D341Med (cell line): ENCODE measurements at places on chromosomes 1 and 21.

- no peak for DNase-seq
Measured at GRCh38 chr1:56915960-56916359, 49.9 kb downstream of the C8B start.

- no peak for DNase-seq
Measured at GRCh38 chr1:8844501-8845006, 27.1 kb upstream of the RERE start.

DNA sequence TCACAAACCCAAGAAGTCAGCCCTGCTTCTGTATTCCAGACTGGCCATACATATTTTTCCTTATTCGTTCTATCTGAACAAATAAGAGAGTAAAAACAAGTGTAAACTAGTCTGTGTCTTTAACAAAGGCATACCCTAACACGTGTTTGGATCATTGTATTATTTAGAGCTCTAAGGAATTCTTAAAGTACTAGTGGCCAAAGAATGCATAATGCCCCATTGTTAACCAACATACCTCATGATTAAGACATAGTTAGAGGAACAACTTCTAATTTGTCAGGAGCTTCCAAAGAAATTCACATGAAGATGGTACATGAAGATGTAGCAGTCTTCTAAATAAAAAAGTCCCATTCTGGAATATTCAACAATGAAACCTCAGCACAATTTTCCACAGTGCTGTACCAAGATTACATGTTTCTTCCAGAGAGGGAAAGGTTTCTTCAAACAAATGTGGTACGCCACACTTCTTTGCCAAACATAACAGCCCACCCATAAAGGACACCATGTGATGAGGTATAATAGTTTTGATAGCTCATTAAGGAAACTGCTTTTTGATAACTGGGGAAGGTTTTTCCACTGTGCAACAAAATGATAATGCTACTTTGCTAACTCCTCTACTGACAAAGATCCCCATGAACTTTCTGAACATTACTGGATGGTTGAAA, 5.0 kb downstream of the PALMD start:
- DNase-seq = no peak

DNA sequence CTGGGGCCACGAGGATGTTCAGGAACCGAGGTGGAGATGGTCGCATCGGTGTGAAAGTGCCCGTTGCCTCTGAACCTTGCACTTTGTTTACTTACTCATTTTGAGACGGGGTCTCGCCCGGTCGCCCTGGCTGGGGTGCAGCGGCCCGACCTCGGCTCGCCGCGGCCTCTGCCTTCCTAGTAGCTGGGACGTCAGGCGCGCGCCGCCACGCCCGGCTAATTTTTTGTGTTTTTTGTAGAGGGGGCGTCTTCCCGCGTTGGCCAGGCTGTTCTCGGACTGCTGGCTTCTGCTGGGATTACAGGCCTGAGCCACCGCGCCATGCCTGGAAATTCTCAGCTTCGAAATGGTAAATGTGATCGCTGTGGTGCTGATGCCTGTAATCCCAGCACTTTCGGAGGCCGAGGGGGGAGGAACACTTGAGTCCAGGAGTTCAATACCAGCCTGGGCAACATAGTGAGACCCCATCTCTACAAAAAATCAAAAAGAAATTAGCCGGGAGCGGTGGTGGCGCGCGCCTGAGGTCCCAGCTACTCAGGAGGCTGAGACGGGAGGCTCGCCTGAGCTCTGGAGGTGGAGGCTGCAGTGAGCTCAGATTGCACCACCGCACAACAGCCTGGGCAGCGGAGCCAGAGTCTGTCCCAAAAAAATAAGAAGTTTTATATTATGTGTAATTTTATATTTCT, 684 bp upstream of the MRPL20 start:
- DNase-seq = no peak

DNA sequence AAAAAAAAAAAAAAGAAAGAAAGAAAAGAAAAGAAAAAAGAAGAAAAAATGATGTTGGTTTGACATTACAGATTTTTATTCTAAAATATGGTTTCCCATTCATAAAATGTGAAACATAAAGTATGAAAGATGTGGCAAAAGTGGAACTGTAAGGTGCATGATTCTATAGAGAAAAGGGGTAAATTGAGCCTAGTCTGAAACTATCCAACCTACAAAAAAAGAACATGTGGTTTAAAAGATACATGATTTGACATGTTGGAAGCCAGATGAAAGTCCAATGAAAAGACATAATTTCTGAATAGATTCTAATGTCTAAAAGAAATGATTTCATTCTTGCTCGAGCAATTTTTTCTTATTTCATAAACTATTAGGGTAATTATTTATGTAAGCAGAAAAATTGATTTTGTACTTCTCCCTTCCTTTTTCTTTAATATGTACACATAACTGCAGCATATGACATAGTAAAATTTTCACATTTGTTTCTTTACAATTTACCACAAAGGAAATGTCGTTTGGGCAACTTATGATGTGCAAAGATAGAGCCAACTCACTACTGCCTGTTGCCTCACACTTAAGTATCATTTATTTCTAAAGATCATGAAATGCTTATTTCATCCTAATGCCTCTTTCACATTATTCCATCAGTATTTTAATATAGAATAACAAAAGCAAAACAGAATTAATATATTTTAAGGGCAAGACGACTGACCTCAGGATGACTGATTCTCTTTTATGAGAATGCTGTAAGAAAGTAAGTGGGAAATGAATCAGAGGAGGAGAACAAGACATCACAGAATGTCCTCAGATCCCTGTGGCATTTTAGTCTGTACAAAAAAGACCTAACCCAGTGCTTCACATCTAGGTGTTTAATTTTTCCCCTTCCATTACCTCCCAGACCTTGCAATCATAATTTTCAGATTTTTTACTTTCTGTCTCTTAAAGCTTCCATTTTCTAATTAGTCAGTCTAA, 165.8 kb upstream of the HMCN1 start:
- DNase-seq = no peak

DNA sequence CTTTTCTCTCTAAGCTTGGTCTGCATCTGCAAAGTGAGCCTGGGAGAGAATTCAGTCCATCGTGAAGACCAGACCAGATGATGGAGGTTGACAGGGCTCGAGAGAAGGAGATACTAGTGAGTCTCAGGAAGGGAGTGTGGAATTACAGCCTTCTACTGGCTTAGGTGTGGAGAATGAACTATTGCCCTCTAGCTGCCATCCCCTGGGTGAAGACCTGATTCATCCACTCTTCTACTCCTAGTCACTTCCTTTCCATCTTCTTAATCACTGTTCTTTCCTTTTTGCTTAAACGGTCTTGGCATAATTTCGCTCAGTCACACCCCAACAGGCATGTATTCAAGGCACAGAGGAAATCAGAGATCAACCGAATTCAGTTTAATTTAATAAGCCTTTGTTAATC, 34.0 kb upstream of the HSD17B7 start:
- no peak for DNase-seq

DNA sequence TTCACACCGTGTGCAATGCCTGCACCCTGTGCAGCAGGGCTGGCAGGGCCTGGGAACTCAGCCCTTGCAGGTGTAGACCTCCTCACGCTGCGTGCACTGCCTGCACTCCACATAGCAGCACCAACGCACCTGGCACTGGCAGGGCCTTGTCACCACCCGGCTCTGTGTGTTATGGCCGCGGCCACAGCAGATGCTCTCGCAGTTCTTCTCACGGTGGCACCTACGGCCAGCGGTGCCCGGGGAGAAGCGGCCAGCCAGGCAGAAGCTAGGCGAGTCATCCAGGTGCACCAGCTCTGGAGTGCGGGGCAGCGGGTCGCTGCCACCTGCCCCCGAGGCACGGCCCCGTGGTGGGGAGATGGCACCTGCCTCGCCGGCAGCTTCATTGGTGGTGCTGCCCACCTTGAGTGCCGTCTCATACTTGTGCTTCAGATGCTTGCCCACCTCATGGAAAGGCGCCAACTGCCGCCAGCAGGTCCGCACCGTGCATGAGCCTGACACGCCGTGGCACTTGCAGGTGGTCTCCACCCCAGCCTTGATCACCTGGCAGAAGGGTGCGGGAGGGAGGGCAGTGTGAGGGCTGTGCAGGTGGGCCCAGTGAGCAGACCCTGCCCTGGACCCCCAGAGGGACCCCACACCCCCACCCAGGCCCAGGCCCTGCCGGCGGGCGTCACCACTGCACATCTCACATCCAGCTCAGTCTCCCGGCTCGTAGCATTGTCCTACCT, 26.1 kb downstream of the WNT9A start:
- DNase-seq = no peak

DNA sequence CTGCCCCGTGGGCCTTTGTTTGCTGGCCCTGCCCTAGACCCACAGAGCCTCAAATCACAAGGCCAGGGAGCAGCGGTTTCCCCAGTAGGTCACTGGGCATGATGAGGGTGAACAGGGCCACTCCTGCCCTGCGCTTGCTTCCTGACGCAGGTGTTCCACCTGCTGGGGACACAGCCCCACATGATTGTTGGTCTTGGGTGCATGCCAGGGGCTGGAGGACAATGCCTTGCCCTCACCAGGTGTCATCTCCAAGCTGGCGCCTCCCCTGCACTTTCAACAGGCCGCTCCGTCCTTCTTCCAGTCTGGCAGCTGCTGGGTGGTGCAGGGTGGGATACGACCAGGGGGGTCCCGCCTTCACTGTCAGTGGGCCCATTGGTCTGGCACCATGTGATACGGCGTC, 24.3 kb downstream of the IL10RB start:
- DNase-seq = no peak

DNA sequence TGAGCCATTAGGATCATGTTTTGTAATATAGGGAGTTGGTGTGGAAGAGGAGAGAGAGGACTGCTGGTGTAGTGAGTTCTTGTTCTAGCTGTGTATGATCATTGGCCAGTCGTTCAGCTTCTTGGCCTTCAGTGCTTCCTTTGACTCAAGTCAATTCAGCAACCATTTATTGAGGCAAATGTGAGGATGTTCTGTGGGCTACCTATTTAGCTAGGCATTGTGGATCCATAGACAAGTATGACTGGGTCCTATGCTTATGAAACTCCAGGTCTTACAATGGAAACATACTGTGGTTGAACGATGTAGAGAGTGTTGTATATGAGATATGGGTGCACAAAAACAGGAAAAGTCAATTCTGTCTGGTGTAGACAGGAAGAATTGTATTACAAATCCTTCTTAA, 41.7 kb downstream of the NFIA start:
- DNase-seq = no peak

DNA sequence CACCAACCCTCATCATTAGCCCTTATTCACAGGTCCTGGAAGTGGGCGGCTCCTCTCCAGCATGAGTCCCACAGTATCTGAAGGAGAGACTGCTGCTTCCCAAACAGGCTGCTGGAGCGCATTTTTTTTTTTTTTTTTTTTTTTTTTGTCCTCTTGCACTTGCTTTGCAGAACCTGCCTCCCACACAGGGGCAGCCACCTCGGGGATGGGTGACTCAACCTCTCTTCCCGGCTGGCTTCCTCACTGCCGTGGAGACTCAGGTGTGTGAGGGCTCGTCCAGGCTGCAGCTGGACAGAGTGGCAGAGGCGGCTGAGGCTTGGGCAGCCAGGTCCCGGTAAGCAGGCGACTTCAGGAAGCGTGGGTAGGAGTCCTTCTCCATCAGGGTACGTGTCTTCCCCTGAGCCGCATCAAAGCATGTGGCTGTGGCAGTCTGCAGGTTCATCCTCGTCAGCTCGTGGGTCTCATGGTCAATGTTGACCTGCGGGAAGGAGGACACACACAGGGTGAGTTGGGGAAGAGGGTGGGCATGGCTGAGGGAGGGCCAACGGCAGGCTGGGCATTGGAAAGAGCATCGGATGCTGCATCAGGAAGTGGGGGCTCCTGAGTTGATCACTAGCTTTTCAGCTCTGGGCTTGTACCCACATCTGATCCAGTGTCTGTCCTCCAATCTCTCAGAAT, 4.0 kb downstream of the RGS16 start:
- DNase-seq = no peak

- DNase-seq = no peak
Measured at GRCh38 chr1:152497273-152497672, 13.3 kb upstream of the LCE5A start.

DNA sequence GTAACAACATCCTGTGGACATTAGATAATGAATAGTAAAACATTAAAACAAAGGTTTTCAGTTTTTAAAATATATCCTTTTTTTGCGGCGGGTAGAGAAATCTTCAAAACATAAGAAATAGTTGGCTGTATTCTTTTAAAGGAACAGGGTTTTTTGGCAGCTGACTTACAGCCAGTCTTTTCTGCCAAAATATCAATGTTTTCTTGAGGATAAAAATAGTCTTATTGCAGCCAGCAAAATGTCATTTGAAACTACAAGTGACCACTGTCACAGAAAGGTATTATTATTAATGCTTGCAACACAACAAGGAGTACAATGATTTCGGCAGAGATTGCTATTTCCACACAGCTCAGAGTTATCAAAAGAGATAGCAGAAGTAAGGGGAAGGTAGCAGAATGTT, 21.4 kb downstream of the OLFM3 start:
- DNase-seq = no peak

- no peak for DNase-seq
Measured at GRCh38 chr1:200793677-200794076, 55.0 kb downstream of the CAMSAP2 start.

- no peak for DNase-seq
Measured at GRCh38 chr1:61247051-61247825, 164.9 kb downstream of the NFIA start.

DNA sequence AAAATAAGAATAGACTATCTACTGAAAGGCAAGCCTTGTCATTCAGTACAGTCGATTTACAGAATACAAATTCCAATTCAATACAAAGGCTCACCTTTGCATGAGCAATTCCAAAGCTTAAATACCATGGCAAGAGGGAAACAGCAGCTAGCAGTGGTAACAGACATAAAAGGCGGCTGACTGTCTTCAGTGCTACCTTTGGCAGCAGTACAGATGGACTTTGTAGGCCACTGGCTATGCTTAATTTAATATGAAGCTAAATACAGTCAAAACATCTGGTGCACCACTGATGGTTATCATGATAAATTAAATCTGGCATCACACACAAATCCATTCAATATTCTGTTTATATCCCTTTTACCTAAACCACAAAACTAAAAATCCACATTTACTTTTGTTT, 62.4 kb downstream of the RERE start:
- DNase-seq = no peak

GRCh38 chr1:194296201-194296600, 1109.8 kb upstream of the B3GALT2 start:
- no peak for DNase-seq

DNA sequence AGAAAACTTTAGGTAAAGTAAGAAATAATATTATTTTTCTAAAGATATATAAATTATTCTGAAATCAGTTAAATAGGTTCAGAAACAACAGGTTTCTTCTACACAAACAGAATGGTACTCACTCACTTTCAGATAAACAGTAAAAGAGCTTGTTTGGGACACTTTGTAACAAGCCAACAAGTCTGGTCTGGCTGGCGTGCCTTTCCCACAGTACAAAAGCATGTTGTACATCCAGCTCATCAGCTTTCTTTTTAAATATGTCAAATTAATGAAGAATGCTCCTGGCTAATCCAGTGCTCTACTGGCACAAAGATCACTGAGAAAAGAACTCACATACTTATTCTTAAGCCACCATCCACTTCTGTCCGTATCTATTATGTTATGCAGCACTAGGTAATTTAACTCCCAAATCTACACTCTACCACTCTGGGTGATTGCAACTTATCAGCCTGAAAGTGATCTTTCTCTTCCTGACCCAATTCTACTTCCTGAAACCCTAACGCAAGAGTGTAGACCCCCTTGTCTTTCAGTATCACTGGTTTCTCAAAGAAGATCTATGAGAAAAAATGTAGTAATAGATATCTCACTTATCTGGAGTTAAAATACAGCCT, 32.6 kb downstream of the TRIT1 start:
- no peak for DNase-seq
